Dermis microvascular lymphatic vessel endothelial cell (primary cell): ENCODE measurements at places on chromosomes 5 and 9. TPM values are rescaled to one million over a fixed set of nuclear protein-coding genes. Genes with fewer than 3 reads are reported as not detected.

Gene SPINK4
- not detected in 2 replicates for total RNA-seq

Gene TTC39B
- 1.3 and 2.0 TPM in 2 replicates for total RNA-seq

Gene ASPN
- total RNA-seq: not detected in 2 replicates

- DNase-seq: no peak
Measured at GRCh38 chr5:61333954-61334867, 2.2 kb downstream of the ZSWIM6 start.

- DNase-seq: no peak
Measured at GRCh38 chr5:146920351-146920881, 41.9 kb upstream of the PPP2R2B start.

DNA sequence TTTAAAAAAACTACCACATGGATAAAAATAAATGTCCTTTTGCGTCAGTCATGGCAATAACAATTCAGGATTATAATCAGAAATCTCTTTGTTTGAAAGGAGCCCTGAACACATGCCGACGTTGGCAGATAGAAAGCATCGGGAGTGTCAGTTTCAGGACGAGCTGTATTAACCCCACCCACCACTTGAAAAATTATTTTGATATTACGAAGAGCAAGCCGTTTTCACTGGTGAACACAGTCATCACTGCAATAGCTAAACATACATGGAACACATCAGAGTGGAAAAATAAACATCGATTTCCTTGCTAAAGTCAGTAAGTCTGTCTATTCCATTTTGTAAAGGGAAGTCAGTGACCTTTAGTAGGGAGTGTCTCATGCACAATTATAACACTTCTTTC is 266.4 kb upstream of the FBXL7 start:
- peak; percentile 87 for DNase-seq

GRCh38 chr5:156529892-156530291 is 202.9 kb downstream of the SGCD start:
- DNase-seq: no peak

DNA sequence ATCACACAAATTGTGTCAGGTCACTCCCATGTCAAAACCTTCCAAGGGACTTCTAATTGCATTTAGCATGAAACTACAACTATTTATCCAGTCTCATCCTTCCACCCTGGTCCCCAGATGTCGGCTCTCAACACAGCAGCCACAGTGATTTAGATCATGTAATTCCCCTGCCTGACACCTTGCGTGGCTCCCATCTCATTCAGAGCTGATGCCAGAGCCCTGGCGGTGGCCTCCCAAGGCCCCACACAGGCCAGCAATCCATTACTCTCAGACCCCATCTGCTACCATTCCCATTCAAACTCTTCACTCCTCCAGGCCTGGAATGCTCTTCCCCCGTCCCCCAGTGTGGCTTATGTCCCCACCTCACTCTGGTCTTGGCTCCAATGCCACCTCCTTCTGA is 2.4 kb downstream of the SLC35D2 start:
- DNase-seq: no peak

- no peak for DNase-seq
Measured at GRCh38 chr9:94212091-94212490, 47.0 kb upstream of the ZNF169 start.
